ENCODE measurements at places on chromosomes 4 and X. TPM values are rescaled to one million over a fixed set of nuclear protein-coding genes. Genes with fewer than 3 reads are reported as not detected.

DNA sequence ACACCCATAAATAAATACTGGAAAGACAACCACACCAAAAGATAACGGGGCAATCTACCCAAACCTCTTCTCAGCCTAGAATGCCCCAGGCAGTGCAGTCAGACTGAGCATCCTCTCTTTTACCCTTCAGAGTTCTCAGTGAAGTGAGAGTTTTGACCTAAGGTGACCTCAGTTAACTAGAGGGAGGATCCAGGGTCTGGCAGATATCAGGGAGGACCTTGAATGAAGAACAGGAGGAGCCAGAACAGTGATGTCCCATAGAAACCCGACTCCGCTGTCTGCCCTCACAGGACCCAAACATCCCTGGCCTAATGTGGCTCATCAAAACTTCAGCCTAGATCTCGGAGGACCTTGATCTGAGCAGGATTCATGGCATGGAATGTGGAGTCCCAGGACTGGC lies at the start of gene MAGEB3:
Gene MAGEB3 (plus strand): TSS at position 263 of the 400 bp plus-strand sequence. CDS start 5,268 bp downstream, outside the sequence.
- no peak for DNase-seq

TMEM255A gene
- total RNA-seq, result not detected

- no peak for DNase-seq
These were observed 109.4 kb upstream of the DDX3X start for GRCh38 chrX:41224605-41225004.

SEC24B gene
- 6.4 TPM for total RNA-seq

GRCh38 chrX:42821803-42822443 lies 44.0 kb upstream of the PPP1R2C start:
- DNase-seq, result no peak

- DNase-seq, result no peak
These were observed 14.2 kb downstream of the TMEM47 start for GRCh38 chrX:34642849-34643248.

LRPAP1 gene
- total RNA-seq, result 131 TPM

GRCh38 chr4:71396382-71396781 lies 57.6 kb downstream of the SLC4A4 start:
- DNase-seq, result no peak

ASB11 gene
- not detected for total RNA-seq

FAT4 gene
- not detected for total RNA-seq

- no peak for DNase-seq
These were observed 15.4 kb upstream of the IRF2 start for GRCh38 chr4:184489771-184490170.

DNA sequence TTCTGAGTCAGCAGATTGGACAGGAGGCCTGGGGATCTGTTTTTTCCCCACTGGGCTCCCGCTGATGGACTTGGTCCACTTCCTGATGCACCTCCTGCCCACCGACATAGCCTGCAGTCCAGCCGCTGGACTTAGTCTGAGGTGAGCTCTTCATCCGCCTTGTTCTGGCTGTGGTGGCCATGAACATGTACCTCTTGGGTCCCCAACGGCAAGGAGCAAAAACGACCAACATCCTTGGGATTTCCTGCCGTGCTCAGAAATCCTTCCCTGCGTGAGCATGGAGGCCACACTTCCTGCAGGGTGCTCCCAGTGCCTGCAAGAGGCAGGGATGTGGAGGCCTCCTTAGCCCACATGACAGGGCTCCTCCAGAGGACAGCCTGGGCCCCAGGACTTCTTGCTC lies 76.8 kb downstream of the CRMP1 start:
- DNase-seq, result no peak

HELT gene
- not detected for total RNA-seq

DNA sequence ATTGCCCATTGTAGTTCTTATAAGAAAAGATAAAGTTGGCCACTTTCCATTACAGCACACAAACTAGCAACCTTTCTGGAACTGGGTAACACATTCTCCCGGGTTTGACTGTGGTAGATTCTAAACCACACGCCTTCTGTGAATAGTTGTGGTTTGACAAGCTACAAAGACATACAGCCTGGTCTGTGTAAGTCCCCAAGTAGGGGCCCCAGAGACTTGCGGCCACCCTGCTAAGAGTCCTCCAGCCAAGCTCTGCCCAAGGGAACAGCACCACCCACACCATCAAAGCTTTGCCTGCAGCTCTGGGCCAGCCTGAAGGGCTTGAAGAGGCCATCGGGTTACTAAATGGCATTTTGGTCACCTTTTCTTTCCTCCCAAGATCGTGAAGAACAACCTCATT lies 203.4 kb downstream of the MAML3 start:
- no peak for DNase-seq

DNA sequence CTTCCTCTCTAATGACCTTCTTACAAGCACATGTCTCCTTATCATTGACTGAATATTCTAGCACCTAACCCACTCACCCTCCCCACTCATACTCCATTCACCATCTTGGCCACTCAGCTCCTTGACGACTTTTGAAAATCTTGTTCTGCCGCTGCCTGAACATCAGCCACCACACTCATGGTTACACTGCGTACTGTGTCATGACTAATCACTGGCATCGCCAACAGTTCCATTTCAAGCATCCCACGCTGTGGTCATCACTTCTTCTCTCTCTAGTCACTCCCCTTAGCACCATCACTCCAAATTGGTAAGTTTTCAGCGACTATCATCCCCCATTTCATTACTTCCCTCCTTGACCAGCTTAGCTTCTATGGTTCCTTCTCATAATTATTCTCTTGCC lies 352.8 kb downstream of the MAPK10 start:
- no peak for DNase-seq

ANXA3 gene
- not detected for total RNA-seq

DNA sequence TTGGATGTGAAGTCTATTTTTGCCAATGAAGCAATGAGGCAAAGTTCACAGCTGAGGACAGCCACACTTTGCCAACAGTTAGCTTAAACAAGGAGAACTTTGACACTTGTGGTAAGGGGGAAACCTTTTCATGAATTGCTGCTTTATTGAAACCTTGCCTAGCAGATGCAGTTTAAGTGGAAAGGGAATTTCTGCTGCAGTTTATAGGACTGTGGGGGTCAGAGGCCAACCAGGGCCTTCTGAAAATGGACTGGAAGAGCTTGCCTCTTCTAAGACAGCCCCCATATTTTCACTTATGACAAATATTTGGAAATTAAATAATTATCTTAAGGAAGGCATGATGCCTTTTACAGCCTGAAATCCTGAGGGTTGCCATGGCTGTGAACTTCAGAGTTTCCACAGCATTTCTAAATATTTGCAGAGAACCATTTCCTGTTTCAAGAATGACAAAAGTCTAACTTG lies 550.3 kb downstream of the RAB28 start:
- DNase-seq, result no peak
